ENCODE measurements at places on chromosomes 3 and 15.

DNA sequence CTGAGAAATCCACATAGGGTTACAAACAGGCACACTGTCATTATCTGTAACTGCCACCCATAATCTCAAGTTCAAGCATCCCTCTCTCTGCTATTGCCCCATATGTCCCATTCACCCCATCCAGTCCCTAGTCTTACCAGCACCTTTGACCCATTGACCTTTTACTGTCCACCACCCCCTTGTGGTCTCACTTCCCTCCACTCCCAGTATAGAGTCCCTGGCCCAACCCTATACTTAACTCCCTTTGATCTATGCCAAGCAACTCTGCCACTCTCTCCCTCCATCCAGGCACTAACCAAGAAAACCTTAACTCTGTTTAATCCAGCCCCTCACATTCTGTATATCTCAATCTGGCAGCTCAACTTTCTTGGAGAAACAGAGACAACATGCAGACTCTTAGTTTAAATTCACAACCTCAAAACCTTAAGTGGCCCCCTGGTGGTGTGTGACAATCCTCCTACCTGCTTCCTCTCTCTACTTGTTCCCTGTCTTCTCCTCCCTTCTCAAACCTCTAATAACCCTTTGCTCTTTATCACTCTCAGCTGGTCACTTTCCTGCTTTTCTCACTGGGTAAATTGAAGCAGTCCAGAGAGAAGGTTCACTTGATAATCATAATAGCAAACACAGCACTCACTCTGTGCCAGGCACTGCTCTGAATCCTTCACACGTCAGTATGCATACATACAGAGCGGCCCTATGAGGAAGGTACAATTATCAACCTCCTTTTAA is 162.7 kb downstream of the STT3B start:
- DNase-seq, result no peak

- no peak for DNase-seq
These were observed 319.5 kb downstream of the KCNH8 start for GRCh38 chr3:19467761-19468160.

DNA sequence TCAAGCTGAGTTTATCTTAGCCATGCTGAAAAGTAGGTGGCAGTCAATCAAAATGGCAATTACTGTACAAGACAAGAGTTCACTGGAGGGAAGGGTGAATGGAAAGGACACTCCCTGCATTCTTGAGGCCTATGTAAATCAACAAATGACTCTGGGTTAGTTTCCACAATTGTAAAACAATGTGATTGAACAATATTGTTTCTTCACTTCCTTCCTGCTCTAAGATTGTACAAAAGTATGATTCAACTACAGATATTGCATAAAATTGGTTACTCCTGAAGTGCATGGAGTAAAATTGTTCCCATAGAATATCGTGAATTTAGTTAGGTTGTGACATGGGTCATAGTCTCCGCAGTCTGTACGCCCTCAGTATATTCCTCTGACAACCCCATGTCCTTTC is 277.6 kb downstream of the LPP start:
- peak; percentile 49 for DNase-seq

- DNase-seq, result no peak
These were observed 26.2 kb downstream of the MINDY4B start for GRCh38 chr3:150878996-150879575.

DNA sequence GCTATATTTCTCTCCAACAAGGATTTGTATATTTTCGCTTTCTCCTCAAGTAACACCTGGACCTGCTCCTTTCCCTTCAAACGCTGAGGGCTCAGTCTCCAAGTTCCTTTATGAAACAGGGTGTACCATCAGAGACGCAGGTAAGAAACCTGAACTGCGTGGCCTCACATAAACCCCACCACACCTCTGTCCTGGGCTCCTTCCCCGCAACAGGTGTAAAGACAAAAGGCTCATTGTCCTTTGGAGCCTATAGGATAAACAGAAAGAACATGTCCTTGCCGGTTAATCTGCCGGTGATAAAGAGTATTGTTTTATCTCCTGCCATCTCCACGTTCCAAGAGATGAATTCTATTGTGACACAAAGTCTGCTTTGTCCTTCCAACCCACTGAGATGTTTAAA is 111.8 kb upstream of the ADAMTS9 start:
- no peak for DNase-seq

DNA sequence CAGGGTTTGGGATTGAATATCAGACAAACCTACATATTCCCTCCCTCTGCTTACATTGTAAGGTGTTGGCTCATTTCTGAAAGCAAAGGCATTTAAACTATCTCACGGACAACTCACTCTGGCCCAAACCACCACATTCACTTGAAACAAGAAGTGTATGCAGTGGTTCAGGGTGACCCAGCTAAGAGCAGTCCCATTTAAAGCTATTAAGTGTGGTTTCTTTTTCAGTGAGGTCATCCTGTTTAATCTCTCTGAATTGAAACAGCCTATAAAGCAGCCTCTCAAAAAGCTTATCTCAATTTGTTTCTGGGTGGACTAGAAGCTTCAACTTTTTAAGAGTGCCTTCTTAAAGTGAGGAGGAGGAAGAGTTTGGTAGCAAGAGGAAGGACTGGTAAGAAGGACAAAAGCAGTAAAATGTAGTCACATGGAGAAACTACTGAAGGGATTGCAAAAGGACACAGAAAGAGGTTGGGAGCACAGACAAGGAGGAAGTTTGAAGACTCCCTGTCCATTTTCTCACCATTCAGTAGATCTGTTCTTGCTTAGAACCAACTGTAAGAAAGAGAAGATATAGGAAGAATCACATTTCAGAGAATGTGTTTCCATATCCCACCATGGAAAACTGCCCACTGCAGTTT is 151.6 kb downstream of the TMCO5A start:
- peak; percentile 44 for DNase-seq

DNA sequence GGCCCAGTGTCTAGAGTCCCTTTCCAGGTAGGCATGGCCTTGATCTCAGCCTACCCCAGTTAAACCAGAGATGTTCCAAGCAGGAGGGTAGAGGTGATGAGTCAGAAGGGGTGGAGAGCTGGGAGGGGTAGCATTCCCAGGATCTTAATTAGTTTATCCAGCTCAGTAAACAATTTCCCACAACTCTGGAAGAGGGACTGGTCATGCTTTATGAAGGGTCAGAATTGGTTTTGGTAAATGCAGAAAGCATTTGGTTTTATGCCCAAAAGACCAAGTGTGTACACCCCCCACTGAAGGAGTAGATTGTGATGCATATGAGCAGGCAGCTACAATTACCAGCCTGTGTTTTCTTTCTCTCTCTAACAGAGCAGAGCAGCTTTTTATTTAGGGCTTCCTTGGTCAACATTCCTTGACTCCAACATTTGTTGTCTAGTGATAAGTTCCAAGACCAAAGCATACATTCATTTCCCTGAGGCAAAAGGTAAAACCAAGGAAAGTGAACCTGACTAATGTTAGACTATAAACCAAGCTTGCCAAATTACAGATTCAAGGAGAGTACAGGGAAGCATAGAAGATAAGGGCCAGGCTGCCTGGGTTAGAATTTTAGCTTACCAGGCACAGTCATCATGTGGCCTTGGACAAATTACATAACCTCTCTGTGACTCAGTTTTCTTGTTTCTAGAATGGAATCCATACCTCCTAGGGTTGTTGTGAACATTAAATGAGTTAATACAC is 17.6 kb downstream of the EXOSC7 start:
- DNase-seq, result peak; percentile 60

DNA sequence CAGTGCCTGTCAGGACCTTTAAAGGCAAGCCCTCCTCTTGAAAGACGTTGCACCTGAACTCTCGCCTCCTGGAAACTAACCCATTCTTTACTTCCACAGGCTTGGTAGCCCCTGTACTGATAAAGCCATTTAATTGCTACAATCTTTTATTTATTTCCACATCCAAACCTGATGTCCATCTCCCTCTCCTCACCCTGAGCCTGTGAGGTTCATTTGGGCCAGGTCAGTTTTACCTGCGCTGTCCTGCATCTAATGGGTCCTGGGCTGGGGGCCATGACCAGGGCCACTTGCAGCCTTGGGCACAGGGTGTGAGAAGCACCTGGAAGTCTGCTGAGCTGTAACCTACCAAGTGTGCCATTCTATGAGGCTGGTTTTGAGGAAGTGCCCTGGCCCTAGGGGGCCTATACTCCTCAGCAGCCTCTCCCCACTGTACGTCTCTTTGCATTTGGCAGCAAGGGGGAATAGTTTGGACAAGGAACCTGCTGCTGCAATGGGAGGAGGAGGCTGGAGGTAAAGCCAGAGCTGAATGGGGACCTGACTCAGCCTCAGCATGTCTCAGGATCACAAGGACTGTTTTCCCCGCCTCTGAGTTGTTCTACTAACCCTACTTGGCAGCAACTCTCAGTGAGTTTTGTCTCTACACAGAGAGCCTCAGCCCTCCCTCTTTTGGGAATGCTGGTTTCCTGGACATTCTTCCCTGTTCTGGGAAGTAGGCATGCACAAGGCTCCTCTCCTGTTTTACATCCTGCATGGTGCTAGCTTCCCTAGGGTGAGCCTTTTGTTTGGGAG is 53.8 kb downstream of the WDR76 start:
- no peak for DNase-seq

DNA sequence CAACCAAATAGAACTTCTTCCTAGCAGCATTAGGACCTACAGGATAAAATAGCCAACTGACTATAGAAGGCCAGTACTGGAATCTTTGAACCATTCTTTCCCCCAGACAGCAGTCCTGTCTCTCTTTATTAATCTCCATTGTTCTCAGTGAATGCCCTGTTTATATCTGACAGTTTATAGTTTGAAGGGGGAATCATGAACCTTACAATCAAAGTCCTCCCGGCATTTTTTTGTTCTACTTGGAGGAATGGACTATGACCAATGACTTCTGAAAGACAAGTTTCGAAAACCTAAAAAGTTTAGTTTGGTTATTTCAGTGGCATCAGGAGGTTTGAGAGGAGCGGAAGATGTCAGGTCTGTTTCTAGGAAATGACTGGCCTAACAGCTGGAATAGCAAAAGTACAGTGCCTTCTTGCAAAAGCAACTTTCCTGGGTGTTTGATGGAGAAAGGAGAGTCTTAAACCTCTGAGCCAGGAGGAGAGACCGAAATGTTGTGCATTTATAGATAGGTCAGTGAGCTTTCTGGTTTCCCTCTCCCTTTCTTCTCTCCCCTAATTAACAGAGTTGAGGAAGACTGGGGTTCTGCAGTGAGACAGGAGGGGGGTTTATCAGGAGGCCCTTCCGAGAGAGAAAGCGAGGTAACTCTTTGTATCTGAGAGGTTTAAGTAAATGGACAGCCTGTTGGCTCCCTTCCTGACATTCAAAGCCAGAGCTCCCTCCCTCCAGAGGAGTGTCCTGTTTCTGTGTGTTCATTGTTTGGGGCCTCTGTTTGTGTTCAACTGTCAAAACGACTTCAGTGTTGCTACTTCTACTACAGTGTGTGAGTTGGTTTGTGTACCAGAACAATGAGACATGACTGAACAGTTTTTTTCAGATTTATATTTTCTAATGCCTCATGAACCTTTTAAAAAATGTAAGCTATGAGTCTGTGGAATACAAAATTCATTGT is 383.0 kb upstream of the RARB start:
- peak; percentile 40 for DNase-seq

- no peak for DNase-seq
These were observed 341.3 kb upstream of the DPPA4 start for GRCh38 chr3:109678600-109678999.

GRCh38 chr15:83262594-83263315 is 21.7 kb downstream of the BNC1 start:
- no peak for DNase-seq

GRCh38 chr15:98202256-98202655 is 241.8 kb downstream of the ARRDC4 start:
- no peak for DNase-seq

- no peak for DNase-seq
These were observed 60.9 kb downstream of the TLNRD1 start for GRCh38 chr15:81061490-81062253.

GRCh38 chr15:51080286-51080685 is 14.4 kb downstream of the TNFAIP8L3 start:
- DNase-seq, result no peak

DNA sequence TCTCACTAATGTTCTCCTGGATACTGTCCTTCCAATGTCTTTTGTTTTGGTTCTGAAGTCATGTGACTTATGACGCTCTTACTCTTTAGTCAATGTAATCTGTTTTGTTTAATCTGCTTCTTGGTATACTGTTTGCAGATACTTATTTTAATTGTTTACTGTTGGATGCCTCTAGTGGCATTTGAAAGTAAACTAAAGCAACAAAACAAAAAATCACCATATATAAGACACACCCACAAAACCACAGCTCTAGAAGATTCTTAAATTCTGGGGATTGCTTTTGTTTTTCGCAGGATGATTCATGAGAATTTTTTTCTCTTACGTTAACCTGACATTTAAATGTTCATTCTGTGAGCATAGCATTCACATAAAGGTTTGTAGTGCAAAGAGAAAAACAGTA is 16.8 kb downstream of the SLC25A26 start:
- no peak for DNase-seq

DNA sequence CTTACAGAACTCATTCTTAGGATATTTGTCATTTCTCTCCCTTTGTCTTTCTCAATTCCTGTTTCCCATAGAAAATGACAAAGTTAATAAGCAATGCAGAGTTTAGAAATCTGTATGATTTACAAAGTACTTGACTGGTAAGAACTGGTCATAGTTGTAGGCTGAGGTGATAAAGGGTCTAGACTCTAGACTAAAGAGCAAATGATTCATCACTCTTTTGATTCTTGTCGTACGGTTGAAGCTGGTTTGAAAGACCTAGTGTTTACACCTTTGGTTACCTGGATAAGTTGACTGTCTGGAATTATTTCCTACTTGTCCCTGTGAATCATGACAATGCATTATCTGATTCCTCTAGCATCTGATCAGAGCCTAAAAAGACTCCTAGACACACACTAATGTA is 58.9 kb upstream of the TP63 start:
- peak; percentile 38 for DNase-seq

GRCh38 chr15:25422021-25422420 is 16.8 kb downstream of the UBE3A start:
- no peak for DNase-seq

DNA sequence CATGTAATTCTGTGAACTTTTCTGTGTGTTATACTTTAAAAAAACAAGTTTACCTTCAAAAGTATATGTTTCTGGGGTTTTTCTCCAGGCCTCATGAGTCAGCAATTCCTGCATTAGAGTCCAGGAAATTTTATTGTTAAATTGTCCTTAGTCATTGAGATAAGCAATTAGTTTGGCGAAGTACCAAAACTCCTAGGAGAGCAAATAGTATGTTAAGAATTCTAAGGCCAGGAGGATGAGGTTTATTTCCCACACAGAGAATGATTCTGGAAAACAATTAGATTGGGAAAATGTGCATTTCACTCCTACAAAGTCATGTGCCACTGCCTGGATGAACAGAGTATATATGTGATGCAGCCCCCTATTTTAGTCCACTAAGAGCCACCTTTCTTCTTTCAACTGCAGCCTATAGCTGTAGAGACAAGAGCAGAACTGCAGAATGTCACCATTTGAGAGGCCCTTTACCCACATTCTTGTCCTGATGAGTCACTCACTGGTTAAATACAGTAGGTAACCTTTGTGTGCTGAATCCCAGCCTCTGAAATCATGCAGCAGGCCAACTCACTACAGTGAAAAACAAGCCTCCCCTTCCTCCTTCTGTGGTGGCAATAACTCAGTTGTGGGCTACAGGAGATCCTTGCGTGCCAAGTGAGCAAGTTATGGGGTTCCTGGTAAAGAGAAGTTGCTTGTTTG is 452.8 kb upstream of the THBS1 start:
- peak; percentile 97 for DNase-seq

Measured in fibroblast of skin of scalp (primary cell).